ENCODE measurements at places on chromosomes 7 and 10.
A peak's percentile ranks its signal among the peaks of the same experiment; 100 is the strongest.

DNA sequence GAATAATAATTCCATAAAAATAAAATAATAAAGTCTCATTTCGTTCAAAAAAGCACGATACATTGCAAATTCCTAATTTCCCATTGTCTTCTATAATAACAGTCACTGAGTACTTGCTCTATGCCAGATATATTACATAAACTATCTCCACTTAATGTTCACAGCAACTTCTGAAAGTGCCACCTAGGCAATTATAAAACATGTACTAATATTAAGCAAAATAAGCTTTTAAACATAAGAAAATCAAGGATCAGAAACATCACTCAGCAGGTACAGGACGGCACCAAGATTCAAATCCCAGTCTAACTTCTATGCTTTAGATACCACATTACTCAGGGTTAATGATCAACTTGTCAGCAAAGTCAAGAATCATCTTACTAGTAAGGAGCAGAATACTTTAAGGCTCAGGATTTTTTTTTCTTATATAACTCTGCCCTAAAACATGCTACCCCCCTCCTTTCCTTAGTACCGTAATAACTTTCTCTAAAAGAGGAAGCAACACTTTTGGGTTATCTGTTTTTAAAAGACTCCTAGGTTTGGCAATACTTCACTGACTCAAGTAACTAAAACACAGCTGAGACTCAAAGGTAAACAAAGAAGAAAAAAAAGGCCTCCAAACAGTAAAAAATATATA, 51.3 kb downstream of the USP6NL start:
- peak; percentile 75 for DNase-seq

DNA sequence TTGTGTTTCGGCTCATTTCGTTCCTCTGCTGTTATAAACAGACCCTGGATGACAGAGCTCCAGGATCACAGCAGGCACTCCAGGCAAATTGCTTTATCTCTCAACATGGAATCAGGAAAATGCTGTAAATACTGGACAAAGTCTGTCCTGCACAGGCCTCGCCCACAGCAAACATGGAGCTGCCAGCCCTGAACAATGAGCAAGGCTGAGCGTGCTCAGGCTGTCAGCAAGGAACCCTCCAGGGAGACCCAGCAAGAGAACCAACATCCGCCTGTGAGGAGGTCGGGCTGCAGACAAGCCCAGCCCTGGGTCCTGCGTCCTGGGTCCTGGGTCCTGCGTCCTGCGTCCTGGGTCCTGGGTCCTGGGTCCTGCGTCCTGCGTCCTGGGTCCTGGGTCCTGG, 180.8 kb downstream of the PTPRN2 start:
- DNase-seq: no peak

GRCh38 chr10:122171302-122172075, 99.6 kb upstream of the BTBD16 start:
- DNase-seq: no peak

DNA sequence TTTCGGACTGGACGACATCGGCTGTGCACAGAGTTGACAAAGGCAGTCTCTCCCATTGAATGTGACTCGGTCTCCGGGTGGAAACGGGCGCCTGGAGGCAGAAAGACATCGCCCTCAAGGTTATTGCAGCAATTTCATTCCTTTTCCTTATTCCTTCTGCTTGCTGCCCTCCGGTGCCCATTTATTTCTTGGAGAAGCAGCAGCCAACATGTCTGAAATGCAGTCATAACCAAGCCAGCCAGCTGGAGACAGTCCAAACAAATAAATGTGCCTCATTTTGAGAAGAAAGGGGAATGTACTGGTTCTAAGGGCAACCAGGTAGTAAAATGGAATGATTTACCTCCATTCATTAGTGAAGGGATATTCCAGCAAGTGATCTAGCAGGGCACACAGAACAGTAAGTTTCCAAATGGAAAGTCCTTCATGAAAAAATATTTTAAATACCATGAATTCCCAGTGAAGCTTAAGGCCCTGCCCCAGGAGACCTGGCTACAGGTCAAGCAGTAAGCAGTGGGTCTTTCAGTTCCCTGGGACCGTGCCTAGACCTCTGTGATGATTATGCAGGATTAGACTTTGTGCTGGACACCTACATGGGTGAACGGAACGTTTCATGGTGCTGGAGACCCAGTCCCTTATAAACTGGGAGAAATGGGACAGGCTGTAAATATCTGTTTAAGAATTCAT, 86.6 kb downstream of the ABLIM1 start:
- no peak for DNase-seq

DNA sequence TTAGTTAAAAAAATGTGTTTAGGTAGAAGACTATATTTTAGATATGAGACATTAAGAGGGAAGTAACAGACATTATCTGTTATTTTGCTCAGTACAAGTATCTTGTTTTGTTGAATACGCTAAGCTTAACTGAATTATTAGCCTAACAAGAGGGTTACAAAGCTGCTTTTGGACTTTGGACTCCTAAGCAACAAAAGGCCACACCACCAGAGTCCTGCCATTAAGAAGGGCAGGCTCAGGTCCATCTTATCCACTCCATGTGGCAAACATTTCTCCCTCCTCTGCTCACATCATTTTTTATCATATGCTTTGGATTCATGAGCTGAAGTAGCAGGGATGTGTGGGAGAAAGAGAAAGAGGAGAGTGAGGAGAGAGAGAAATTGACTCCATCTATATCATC, 33.5 kb downstream of the OSBPL3 start:
- no peak for DNase-seq

DNA sequence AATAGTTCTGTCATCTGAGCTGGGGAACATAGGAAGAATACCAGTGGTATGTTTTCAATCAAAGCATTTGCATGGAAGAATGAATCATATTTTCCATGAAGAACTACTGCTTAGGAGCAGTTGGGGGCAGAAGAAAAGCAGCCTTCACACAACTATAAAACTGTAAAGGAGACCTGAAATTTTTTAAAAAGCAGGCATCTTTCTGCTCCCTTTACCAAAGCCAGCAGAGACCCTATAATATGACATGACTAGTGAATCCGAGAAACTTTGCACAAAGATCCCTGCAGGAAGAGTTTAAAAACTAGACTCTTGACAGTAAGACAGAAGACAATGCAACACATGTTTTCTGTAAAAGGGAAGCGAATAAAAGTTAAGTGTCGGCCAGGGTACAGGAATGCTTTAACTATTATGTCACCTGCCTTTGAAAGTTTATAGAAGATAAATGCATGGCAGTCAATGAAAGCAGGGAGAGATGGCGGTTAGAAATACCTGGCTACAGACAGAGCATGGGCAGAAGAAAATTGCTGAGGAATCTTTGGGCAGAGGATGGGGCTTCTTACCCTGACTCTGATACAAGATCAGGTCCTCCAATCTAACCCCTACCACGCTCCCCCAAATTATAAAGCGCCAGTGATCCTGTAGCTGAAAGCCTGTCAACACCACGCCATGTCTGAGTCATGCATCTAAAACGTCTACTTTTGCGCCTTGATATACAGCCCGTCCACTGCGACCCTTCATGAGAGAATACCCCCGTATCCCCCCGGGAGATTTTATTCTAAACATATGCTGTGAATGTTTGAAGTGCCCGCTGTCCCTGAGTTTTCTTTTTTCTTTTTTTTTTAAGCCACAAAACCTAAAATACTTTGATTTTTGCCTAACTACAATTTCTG, 93.1 kb downstream of the GLI3 start:
- no peak for DNase-seq

DNA sequence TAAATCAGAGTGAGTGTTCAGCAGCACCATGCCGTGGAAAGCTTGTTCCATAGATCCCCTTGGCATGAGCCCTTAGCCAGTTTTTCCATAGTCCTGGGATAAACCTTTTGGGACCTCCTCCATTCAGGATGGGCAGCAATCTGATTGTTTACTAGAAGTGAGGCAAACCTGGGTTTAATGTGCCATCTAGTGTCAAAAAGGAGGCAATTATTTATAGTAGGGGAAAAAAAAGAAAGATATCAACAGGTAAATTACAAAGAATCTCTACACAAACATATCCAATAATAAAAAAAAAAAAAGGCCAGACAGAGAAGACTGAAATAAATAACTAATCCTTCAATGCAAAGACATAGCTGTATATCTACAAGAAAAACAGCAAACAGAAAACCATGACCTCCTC, 229.0 kb upstream of the STK17A start:
- DNase-seq: no peak

GRCh38 chr7:101206665-101207042, 5.8 kb upstream of the MOGAT3 start:
- no peak for DNase-seq

- DNase-seq: no peak
Measured at GRCh38 chr10:102815790-102816549, 21.2 kb downstream of the CYP17A1 start.

- no peak for DNase-seq
Measured at GRCh38 chr10:54799506-54799905, 1.5 kb downstream of the PCDH15 start.
